ENCODE measurements at places on chromosomes 16 and 17. TPM values are rescaled to one million over a fixed set of nuclear protein-coding genes. Genes with fewer than 3 reads are reported as not detected.

UMOD gene
- not detected for total RNA-seq

LRRC37A2 gene
- total RNA-seq = 8.1 TPM

G6PC1 gene
- 0.08 TPM for total RNA-seq

FBXO39 gene
- total RNA-seq = not detected

GPRC5C gene
- 57.1 TPM for total RNA-seq

ABCA3 gene
- 58.4 TPM for total RNA-seq

C1QL1 gene
- total RNA-seq = 9.5 TPM

RRAD gene
- total RNA-seq = 4.3 TPM

SCN4A gene
- total RNA-seq = 0.03 TPM

GPR179 gene
- total RNA-seq = 0.03 TPM

GABARAPL2 gene
- 56.2 TPM for total RNA-seq

KRT14 gene
- not detected for total RNA-seq

NDRG4 gene
- total RNA-seq = 5.1 TPM

TRIM65 gene
- total RNA-seq = 48.6 TPM

SARM1 gene
- total RNA-seq = 17.4 TPM

LDAF1 gene
- total RNA-seq = 15.2 TPM

SOX9 gene
- total RNA-seq = 79.5 TPM

CD300LB gene
- total RNA-seq = not detected

P2RX5 gene
- total RNA-seq = 14.9 TPM

P2RX1 gene
- total RNA-seq = not detected

VTN gene
- total RNA-seq = 2.3 TPM

SPATA22 gene
- not detected for total RNA-seq

ADAMTS18 gene
- not detected for total RNA-seq

ABCC3 gene
- 128 TPM for total RNA-seq

TLK2 gene
- total RNA-seq = 54.6 TPM

Data from Panc1 (cell line).